ENCODE measurements at places on chromosomes 3 and 15.

- DNase-seq = no peak
Measured at GRCh38 chr3:177201700-177202397, 4.6 kb upstream of the TBL1XR1 start.

GRCh38 chr3:135147657-135148056 lies 352.6 kb downstream of the EPHB1 start:
- DNase-seq = no peak

DNA sequence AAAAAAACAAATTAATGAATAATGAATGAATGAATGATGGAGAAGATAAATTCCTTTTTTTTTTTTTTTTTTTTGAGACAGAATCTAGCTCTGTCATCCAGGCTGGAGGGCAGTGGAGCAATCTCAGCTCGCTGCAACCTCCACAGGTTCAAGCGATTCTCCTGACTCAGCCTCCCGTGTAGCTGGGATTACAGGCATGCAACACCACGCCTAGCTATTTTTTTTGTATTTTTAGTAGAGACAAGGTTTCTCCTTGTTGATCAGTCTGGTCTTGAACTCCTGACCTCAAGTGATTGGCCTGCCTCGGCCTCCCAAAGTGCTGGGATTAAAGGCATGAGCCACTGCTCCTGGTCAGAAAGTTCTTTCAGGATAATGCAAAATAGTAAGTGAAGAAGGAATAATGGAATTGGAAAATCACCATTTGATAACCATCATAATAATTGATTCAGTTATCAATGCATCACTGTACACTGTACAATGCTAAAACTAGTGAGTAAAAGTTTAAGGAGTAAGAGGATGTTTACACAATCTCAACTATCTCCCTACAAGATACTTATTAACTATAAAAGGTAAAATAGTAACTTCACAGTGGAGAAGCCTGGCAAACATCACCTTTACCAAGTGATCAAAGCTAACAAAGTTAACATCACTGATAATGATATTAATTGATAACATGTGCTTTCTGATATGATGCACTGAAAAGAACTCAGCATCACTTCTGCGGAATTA lies 12.3 kb upstream of the INO80 start:
- DNase-seq = no peak

- no peak for DNase-seq
Measured at GRCh38 chr3:27865731-27866130, 143.6 kb upstream of the EOMES start.

DNA sequence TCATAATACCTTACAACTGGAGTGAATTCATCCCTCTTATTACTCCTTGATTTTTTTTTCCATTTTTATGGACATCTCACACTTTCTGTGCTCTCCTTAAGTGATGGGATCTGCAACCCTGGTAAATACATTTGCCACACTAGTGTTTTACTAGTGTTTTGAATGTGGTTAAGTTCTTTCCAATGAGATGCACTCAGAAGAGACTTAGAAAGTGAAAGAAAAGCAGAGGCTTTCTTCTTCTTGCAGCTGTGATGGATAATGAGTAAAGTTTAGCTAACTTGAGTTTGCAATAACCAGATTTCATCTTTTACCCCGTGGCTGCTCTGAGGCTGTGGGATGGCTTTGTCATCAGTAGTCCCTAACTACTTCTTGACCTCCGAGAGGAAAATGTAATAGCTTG lies 1248.4 kb downstream of the NSUN3 start:
- DNase-seq = no peak

DNA sequence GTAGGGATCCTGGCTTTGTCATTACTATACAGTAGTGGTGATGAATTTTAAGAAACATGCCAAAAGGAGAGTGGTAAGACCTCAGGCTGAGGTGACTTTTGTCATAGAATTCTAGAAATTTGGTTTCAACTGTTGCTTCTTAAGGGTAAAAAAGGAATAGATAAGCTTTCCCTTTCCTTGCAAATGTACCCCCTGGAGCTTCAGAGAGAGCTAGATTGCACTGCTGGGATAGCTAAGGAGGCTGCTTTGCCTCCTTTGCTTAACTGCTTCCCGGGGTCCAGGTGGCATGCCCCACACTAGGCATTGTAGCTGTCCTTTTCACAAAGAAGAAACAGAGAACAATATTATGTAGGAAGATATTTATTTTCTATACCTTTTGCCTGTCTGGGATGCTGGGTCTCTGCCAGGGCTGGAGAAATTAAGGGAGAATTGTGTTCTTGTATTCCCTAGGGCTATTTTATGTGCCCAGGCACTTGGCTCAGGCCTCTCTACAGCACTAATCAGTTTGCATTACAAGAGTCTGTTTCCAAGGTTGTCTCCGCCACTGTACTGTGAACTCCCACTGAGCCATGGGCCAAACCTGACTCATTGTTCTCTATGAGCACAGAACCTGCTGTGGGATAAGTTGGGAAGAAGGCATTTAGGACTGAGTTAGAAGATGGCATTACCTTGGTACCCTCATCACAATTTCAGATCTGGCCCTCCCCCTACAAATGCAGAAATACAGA lies 460.0 kb downstream of the PDCD6IP start:
- no peak for DNase-seq

- no peak for DNase-seq
Measured at GRCh38 chr15:70109978-70110377, 12.3 kb upstream of the TLE3 start.

- peak; percentile 19 for DNase-seq
Measured at GRCh38 chr3:57397175-57398026, 104.9 kb upstream of the ASB14 start.

GRCh38 chr3:56144805-56145204 lies 323.5 kb downstream of the ERC2 start:
- DNase-seq = no peak

- no peak for DNase-seq
Measured at GRCh38 chr3:177557548-177557947, 360.3 kb upstream of the TBL1XR1 start.
